ENCODE measurements at places on chromosomes 5 and 9.

DNA sequence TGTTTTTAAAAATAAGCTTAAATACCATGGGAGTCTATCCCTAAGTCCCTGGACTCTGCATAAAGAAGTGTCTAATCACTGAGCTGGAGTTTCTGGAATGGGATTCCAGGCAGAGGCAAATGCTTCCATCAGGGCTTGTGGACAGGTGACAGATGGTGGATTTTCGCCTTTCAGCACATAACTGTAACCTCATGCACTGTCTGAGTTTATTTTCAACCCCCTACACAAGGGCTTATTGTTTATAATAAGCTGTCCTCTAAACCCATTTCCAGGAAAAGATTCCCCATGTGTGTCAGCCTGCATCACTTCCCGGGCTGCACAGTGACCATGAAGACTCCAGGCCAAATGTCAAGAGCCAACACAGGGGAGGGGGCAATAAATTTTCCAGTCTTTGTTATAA, 264.0 kb downstream of the PIK3R1 start:
- DNase-seq = no peak

GRCh38 chr9:107739601-107740082, 250.1 kb upstream of the KLF4 start:
- DNase-seq = peak; percentile 37

- no peak for DNase-seq
These were observed 62.6 kb upstream of the ZNF354B start for GRCh38 chr5:178797101-178797521.

DNA sequence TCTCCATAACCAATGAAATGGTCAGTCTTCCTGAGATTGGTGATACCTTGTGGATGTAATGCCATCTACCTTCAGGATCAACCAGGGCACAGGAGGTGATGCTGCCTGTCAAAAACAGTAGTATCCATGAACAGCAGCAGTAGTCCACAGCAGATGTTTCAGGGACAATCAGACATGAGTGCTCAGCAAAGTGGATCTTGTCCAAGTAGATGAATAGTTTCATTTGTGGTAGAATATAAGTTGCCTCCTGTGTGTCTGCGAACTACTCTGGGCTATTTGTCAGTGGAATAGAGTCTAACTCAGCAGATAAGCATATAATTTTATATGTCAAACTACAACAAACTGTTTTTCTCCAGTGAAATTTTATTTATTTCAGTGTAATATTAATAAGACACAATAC, 1860.1 kb upstream of the ACO1 start:
- no peak for DNase-seq

- DNase-seq = no peak
These were observed 76.0 kb downstream of the VAV2 start for GRCh38 chr9:133916159-133916541.

All from GM03348 (cell line).